ENCODE measurements at places on chromosomes 3 and 15.

DNA sequence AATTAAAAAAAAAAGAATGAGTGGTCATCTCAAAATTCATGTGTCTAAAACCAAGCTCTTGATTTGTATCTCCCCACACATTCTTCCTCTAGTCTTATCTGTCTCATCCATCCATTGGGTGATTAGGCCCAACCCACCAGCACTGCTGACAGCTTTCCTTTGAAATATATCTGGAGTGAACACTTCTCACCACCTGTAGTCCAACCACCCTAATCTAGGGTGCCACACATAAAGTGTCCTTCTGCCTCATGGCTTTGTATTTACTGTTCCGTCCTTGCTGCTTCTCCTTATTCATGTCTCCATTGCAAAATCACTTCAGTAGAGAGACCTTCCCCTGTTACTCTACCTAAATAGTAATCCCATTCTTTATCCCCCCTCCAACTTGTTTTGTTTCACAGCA is 82.4 kb upstream of the PTX3 start:
- no peak for DNase-seq

GRCh38 chr3:88033079-88033478 is 25.7 kb downstream of the CGGBP1 start:
- DNase-seq: no peak

- DNase-seq: no peak
Measured at GRCh38 chr15:80721476-80721875, 26.4 kb downstream of the ABHD17C start.

DNA sequence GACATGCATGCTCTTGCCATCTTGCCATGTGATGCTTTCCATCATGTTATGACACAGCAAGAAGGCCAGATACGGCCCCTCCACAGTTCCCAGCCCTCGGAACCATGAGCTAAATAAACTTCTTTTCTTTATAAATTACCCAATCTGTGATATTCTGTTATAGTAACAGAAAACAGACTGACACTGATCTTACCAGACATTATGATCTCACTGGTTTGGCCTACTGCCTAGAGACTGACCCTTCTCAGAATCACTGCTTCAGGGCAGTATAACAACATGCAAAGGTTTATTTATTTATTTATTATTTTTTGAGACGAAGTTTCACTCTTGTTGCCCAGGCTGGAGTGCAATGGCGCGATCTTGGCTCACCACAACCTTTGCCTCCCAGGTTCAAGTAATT is 14.0 kb downstream of the ZNF619 start:
- no peak for DNase-seq

GRCh38 chr15:95327183-95327525 is 1003.3 kb upstream of the NR2F2 start:
- no peak for DNase-seq

DNA sequence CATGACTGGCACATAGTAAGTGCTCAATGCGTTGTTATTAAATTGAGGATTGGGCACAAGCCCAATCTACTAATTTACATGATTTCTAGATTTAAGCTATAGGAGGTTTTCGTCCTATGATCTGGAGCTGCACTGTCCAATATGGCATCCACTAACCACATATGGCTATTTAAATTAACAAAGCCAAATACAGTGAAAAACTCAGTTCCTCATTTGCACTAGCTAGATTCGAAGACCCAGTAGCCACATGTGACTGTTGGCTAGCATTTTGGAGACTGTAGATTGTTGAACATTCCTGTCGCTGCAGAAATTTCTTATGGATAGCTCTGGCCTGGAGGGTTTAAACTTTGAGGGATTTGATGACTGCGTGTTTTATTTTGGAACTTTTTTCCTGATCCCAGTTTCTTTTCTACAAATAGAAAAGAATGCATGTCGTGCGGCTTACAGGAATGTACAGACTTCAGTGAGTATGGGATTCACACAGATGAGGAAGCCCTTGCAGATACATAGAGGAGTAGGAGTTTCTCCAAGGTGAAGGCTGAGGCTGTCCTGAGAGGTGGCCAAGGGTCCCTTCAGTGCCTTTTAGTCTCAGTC is 82.8 kb downstream of the SLCO3A1 start:
- DNase-seq: no peak

GRCh38 chr3:49638445-49638844 is 35.7 kb upstream of the APEH start:
- DNase-seq: no peak

DNA sequence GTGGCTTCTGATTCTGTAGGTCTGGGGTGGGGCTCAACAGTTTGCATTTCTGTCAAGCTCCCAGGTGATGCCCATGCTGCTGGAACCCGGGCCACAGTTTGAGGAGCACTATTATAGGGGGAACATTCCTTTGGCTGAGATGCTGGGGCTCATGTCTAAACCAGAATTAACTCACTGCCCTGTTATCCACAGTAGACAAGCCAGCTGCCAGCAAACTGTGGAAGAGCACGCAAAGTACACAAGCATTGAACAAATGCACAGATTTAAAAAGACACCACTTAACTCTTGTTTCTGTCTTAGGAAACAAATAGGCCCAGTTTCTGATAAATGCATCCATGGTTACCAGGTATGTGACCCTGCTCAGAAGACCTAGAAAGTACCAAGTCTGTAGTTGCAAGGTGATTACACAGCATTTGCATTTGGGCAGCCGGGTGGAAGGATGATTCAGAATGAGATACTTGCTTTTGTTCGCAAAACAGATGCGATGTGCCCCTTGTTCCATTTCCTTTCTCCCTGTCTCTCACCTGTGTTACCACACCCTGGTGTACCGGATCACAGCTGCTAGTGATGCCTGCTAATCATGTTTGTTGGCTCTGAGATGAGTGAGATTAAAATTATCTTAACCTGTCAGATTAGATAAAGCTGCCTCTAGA is 12.4 kb downstream of the GYG1 start:
- no peak for DNase-seq

DNA sequence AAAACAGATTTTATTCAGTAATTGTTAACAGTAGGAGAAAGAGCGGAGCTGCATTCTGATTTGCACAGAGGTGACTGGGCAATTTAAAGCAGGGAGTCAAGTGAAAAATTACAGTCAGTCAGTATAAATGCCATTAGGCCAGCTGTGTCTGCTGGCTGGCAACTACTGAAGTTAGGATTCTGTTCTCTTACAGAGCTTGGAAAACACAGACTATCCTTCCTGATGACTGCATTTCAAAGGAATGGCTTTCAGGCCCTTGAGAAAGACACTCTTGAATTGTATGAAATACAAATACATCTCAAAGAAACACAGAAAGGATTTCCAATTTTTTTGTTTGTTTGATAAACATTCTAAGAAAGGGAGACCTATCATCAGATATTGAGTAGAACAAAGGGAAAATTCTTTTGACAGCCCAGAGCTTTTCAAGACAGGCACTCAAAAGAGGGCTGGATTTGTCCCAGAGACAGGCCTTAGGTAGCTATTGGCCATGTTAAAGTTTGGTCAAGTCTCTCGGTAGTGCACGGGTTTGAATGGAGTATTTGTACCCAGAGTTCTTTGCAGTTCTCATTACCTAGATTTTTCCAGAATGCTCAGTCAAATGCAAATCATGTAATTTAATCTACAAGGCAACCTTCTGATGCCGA is 551.2 kb upstream of the CCDC54 start:
- DNase-seq: no peak

GRCh38 chr15:98226578-98226977 is 266.1 kb downstream of the ARRDC4 start:
- DNase-seq: no peak

DNA sequence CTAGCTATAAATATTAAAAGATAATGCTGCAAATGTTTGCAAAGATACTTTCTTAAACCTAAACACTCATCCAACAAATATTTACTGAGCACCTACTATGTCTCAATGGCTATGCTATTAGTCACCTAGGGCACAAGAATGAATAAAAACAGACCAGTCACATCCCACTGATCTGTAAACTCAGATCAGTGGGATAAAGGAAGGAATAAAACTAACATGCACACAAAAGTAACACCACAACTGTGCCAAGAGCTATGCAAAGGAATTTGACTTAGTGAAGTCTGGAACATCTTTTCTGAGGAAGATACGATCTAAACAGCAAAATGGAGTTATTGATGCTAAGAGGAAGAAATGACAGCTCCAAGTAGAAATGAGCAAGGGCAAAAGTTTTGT is 56.6 kb downstream of the CBLB start:
- no peak for DNase-seq

- no peak for DNase-seq
Measured at GRCh38 chr3:39108200-39108710, 775 bp downstream of the TTC21A start.

DNA sequence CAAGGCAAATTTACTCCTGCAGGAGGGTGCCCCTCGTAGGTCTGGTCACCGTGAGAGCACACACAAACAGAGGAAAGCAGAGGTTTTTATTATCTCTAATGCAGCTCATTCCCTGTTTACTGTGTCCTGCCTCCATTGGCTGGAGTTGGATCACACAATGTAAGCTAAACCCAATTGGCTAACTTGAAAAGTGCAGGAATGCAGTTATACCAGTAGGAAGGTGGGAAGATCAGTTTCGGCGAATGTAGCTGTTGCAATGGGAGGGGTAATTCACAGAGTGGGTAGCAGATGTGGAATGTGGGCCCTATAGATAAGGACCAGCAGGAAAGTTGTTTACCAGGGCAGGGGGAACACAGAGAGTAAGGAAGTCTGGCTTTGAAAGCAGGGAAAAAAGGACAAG is 42.5 kb upstream of the NPAP1 start:
- DNase-seq: no peak

- DNase-seq: no peak
Measured at GRCh38 chr3:189369636-189370035, 197.9 kb downstream of the TPRG1 start.

DNA sequence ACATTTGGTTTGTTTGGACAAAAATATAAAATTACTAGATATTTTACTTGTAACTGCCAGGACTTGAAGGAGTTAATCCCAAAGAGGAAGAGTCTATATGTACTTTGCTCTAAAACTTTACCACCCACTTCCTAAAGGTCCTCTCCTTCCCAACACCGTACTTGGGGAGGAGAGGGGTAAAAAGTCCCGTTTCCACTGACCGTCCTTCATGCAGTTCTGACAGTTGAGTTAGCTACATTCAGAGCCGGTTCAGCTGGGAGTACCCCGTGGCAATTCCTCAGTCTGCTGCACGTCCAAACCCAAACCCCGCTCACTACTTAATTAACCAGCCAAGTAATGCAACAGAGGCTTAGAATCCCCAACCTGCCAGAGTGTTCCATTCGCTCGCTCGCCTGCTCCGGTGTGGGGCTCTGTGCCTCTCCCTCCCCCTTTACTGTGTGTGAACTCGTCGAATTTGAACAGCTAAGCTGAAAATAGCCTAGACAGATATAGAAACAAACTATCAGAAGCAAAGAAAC is 519.7 kb downstream of the FOXP1 start:
- no peak for DNase-seq

DNA sequence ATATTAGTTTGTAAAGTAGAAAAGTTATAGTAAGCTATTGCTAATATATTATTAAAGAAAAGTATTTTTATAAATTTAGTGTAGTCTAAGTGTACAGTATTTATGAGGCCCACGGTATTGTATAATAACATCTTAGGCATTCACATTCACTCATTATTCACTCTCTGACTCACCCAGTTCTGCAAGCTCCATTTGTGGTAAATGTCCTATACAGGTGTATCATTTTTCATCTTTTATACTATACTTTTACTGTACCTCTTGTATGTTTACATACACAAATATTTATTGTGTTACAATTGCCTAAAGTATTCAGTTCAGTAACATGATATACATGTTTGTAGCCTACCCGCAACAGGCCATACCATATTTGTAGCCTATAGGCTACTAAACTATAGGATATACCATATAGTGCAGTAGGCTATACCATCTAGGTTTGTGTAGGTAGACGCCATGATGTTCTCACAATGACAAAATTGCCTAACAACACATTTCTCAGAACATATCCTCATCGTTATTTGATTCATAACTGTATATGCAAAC is 246.8 kb upstream of the ALCAM start:
- no peak for DNase-seq

GRCh38 chr3:107881509-107881908 is 209.3 kb downstream of the CD47 start:
- DNase-seq: no peak

Data from NCI-H1092 (cell line).